Hematopoietic multipotent progenitor cell (in vitro differentiated cells): ENCODE measurements at places on chromosomes 12 and 14.

GRCh38 chr12:2111826-2112225 is 59.0 kb downstream of the CACNA1C start:
- DNase-seq = no peak

GRCh38 chr12:78260976-78261375 is 430.3 kb downstream of the NAV3 start:
- no peak for DNase-seq

DNA sequence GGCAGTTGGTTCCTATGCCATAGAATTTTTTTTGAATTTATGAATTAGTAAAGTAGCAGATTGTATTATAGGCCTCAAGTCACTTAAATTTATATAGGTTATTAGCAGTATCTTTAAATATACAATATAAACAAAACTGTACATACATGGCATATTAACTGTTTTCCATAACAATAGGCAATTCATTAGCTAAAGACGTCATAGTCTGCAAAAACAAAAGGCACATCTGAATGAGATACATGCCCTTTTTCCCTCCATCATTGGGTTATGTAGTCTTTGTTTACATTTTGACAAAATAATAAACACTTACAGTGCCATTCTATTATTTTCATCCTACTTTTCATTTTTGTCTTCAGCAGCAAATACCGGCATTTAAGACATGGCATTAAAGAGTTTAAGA is 1.1 kb upstream of the VCPKMT start:
- no peak for DNase-seq

- DNase-seq = no peak
These were observed 155.1 kb downstream of the PIK3C2G start for GRCh38 chr12:18416412-18416811.

- no peak for DNase-seq
These were observed 53.0 kb upstream of the USP15 start for GRCh38 chr12:62207248-62207647.

- no peak for DNase-seq
These were observed 33.7 kb upstream of the LGR5 start for GRCh38 chr12:71405884-71406283.

DNA sequence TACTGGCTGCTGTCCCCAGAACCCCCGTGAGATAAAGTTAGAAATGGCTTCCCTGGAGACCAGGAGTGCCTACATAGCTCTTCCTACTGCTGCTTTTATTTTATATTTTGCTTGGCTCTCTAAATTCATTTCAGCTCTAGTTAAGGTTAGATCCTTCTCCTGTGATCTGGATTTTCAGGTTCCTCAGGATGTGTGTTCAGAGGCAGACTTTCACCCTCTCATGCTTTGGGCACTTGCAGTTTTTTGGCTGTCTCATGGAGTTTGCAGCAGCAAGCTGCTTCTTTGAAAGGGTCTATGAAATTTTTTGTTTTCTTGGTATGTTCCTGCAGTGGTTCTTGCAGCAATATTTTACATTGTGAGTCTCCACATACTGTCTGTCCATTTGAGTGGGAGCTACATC is 93.3 kb downstream of the ATP23 start:
- DNase-seq = no peak

DNA sequence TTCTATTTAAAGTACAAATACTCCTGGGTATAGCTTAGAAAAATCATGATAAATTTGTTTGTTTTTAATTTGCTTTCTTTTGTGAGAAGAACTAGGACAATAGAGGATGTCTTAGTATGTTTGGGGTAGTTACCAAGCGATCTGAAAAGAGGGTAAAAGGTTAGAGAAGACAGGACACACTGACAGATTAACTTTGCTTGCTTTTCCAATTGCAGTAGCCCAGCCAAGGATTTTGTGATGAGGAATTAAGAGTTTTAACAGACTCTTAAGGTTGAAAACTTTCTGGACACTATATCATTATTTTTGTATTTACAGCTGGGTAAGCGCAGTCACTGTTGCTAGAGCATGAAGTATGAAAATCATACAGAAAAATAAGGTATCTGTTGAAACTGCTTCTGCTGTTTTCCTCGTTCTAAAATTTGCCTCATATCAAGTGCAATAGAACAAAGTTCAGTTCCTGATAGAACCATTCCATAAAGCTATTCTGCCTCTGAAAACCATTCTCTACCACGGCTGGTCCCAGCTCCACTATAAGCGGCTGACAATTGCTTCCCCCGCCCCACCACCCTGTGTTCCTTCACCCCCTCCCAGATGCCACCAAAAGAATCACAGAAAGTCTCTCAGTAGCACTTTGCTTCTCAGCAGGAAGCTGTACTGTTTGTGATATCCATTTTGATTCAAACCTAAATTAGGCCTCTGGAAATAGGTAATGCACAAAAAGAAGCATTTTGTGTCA is 413.4 kb downstream of the BCAT1 start:
- DNase-seq = no peak

DNA sequence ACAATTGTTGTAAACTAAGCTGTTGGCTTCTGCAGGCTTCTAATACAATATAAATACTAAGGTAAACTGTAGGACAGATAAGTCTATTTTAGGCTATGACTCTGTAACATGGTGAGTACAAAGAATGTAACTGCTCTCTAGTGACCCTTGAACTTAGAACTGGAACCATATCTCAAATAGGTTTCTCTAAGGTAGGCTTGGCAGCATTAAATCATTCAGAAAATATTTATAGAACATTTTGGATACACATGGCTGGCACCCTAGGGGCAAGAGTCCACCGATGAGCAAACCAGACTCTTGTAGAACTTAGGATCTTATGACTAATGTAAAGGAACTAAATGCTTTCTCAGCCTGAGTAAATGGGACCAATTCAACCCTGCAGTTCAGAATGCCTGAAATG is 19.4 kb upstream of the SLC25A3 start:
- no peak for DNase-seq

DNA sequence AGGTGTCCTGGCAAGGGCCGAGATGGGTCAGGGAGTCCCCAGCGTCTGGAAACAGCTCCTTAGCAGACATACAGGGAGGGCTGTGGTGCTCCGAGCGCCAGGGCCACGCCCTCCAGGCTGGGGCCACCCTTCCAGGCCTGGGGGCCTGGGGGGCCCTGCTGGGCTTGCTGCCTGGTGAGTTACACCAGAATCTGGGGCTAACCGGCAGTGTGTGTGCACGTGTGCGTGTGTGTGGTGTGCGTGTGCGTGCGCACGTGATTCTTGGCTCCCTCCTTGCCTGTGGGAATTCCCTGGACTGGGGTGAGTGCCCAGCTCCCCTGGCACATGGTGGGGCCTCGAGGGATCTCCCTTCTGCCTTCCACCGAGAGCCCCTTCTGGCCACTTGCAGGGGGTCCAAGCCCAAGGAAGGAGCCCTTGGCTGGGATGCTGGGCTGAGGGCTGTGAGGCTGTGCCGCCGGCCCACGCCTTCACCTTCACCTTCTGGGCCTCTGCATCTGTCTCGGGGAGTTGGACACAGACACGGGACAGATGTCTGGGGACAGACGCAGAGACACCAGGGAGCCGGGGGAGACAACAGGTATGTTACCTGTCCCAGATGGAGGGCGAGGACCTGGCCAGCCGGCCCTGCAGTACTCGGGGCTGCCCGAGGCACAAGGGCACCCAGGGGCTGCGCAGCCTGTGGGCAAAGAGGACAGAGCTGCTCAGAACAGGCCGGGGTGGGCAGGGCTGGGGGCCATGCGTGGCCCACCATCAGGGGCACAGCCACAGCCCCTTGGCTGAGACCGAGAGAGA is 37.2 kb downstream of the BEGAIN start:
- DNase-seq = no peak

DNA sequence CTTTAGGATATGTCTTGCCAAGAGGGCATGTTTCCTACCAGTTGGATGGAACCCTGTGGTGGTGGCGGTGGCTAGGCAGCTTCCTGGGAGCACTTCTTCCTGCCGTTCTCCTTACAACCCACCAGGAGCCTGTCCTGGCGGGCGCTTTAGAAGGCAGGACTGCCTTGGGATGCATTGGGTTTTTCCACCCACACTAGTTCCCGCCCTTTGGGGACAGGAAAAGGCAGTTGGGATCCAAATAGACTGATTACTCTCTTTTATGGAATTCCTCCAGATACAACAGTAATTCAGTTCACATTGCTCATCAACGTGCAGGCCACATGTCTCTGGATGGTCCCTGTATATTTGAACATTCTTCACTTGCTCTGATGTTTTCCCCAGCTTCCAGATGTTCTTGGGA is 305.7 kb upstream of the SSTR1 start:
- DNase-seq = no peak

DNA sequence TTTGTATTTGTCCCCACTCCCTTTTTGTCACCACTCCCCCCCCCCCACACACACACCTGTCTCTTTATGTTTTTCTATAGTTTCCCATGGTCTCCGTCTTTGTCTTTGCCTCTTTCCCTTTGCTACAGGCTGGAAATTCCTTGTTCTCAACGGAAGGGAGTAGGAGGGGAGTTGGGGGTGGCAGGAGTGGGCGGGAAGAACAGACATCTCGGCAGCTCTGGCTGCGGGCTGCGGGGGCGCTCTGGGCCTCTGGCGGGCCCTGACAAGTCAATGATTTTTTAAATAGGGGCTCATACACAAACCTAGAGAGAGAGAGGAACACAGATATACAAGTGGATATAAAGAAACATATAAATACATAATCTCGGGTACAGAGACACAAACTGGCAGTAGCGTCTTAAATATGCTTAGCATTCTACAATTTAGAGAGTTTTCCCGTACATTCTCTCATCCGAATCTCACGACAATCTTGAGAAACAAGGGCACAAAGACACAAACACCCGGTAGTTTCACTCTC is 2.4 kb upstream of the NAB2 start:
- DNase-seq = no peak
